ENCODE measurements at places on chromosomes 5 and 9.

GRCh38 chr5:68331192-68332079 is 115.9 kb downstream of the PIK3R1 start:
- no peak for DNase-seq

DNA sequence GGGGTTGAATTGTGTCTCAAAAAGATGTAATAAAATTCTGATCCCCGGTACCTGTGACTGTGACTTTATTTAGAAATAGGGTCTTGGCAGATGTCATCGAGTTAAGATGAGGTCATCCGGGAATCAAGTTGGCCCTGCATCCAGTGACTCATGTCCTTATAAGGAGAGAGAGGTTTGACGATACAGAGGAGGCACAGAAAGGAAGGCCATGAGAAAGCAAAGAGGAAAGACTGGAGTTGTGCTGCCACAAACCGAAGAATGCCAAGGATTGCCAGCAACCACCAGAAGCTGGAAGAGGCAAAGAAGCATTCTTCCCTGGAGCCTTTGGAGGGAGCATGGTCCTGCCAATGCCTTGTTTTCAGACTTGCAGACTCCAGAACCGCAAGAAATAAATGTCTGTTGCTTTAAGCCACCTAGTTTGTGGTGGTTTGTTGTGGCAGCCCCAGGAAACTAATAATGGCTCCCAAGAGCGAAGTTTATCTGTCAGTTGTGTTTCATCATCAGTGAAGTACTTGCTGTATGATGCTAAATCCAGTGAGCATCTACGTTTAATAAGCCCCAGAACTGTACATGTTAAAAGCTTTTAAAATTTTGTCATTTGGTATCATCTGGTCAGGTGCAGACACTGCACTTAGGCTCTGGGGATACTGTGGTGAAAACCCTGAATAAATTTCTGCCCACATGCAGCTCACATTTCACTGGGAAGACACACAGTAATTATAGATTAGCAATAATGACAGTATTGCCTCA is 114.8 kb downstream of the TLE4 start:
- DNase-seq = no peak

- DNase-seq = no peak
Measured at GRCh38 chr5:142455856-142456255, 131.0 kb upstream of the SPRY4 start.

DNA sequence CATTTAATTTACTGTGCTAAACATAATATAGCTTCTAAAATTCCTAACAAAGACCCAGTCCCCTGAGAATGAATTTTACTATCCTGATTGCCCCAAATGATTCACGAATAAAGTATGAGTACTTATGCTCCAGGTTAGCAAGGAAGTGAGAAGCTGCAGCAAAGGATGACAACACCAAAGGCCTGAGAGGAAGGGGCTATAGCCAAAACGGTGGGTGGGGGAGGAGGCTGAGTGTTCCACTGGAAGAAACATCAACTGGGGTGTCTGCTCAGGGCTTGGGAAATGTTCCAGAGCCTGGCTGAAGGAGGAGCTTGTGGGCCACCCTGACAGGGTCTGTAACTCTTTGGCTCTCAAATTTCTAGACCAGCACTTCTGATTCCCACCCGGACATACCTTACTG is 157.3 kb downstream of the ADAMTS12 start:
- no peak for DNase-seq

DNA sequence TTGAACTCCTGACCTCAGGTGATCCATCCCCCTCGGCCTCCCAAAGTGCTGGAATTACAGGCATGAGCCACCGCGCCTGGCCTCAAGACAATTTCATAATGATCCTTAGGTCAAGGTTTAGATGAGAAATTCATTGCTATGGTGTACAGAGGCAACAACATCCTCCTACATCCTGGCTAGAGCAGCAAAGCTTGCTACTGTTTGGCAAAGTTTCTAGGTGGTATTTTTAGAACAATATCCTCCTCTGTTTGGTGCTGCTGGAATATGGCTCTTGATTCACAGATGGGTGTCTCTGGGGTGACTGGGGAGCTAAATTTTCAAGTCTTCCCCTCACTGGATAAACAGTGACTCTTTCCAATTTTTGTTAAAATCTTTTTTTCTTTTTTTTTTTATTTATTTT is 30.6 kb downstream of the CRHBP start:
- no peak for DNase-seq

- DNase-seq = no peak
Measured at GRCh38 chr9:132412089-132412488, 2.1 kb downstream of the CFAP77 start.

DNA sequence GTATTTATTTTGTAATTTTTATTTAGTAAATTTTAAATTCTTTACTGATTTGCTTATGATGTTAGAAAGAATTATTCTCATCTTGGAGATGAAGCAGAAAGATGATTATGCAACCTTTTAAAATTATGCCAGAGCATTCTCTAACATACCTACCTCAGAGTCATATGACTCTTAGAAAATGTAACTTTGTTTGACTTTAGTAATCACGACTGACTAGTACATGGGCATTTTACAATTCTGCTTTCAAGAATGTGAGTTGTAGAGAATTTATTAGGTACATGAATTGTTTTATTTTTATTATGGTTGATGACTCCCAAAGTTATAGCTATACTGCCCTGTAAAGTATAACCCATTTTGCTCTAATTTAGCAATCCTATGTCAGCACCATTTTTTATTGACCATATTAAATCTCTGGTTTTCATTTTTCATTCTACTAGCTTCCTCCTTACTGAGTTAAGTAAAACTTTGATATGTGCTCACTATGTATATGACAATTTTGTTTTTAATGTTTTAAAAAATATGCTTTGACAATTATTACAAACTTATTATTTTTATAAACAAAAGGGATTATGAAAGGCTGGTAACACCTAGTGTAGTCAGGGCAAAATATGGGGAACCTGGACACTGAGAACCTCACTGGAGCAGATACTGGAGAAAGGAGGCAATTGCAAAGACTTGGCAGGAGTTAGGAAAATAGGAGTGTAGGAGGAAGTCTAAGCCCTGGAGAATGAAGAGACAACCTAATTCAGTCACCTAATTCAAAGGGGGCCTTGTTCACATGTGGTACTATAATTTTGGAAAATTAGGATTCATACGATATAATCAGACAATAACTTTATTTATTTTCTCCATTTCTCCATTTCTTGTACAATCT is 249.7 kb upstream of the DAB2 start:
- DNase-seq = no peak

DNA sequence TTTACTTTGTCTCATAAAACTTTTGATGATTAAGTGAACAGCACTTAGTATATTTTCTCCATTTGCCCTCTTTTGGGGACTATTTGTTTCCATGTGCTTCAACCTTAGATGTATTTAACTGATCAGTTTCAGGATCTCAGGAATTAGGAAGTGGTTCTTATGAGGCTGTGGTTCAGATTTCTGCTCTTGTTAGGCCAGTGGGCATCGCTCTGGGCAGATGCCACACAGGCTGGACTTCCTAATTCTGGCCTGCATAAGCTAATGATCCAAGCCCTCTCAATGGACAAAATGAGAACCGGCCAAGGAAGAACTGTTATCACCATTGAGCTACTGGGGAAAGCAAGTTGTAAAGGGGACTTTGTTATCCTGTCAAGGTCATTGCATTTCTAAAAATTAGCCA is 6.9 kb downstream of the ARHGAP26 start:
- DNase-seq = no peak

DNA sequence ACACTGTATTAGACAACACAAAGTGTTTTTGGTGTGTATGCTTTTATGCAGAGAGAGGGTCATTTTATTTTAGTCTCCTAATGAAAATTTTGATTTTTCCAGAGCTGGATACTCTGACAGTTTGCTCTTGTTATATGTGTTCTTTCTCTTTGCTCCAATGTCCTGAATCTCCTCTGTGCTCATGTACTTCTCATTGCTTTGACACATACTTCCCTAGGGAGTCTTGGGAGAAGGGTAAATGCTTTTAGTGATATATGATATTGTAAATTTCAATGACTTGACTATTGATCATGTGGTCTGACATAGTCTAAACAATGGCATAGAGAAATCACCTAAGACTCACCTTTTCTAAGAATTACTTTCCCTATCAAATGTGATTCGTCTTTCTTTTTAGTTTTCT is 972.6 kb upstream of the EDIL3 start:
- DNase-seq = no peak

DNA sequence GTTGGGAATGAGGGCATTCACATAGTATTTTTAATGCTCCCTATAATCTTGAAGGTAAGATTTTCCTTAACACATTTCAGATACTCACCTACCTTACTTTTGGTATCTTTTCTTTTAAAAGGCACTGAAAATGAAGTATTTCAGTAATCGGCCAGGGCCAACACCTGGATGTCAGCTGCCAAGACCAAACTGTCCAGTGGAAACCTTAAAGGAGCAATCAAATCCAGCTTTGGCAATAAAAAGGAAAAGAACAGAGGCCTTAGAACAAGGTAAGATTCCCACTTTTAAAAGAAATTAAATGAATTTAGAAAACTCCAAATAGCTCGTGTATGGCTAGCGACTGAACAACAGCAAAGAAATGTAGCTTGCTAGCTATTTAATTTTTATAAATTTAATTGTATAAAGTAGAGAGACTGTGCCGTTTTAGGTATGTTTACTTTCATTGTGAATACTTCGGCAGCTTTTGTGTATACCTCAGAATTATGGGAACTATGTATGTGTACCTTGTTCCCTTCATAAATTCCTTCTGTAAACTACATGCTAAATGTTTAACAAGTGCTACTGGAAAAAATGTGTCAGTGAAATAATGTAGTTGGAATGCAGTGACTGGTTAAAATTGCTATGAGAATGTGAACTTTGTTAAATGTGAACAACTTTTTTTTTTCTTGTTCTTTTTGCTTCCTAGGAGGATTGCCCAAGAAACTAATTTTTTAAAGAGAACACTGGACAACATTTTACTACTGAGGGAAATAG is 41.9 kb downstream of the CDK7 start:
- DNase-seq = no peak

DNA sequence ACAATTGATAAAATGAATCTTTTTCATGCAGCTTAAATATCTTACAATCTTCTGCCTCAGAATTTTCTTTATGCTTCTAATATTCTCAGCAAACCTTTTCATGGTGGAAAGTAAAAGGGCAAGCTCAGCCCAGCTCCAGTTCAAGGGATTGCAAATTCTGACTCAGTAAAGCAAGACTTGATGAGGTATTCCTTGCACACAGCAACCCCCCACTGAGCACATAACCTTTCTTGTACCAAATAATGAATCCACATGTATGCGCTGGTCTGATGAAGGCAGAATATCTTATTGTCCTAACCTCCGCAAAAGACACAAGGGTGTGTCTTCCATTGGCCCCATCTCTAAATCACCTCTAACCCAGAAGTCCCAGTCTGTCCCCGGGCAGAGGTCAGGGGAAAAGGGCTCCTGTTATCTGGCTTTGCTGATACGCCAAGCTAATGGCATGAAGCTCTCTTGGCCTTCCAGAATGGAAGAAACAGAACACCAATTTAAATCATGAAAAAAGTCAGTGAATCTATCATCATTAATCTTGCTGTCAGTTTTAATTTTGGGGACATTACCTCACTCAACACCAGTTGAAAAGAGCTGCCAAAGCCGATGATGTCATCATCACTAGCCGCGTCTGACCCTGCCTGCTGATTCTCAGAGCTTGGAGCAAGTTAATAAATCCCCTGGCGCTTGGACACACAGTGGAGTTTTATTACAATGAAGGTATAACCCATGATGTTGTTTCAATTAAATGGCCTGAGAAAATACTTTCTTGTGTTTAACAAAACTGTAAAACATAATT is 592.5 kb upstream of the CLINT1 start:
- DNase-seq = no peak

DNA sequence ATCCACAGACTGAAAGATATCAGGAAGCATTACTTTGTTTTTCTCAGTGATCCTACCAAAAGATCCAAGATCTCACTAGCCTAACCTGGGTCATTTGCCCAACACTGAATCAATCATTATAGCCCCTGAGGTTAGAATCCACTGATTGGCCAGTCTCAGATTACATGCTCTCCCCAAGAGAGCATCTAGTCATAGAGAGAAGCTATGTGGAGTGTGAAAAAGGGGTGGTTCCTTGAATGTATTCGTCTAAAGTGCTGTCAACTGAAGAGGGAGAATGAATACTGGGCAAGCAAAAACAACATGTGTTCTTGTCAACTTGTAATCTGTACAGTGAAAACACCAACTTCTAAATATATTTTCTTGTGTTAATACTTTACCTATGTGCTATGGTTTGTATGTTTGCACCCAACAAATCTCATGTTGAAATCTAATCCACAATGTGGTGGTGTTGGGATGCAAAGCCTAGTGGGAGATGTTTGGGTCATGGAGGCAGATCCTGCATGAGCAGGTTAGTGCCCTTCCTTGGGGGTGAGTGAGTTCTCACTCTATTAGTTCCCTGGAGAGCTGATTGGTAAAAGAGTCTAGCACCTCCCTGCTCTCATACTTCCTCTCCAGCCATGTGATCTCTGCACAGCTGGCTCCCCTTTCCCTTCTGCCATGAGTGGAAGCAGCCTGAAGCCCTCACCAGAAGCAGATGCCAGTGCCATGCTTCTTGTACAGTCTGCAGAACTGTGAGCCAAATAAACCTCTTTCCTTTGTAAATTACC is 60.3 kb upstream of the PJA2 start:
- no peak for DNase-seq

- DNase-seq = no peak
Measured at GRCh38 chr5:151820271-151820670, 48.5 kb downstream of the G3BP1 start.

- no peak for DNase-seq
Measured at GRCh38 chr5:61386045-61386800, 54.2 kb downstream of the ZSWIM6 start.
